Fibroblast of the aortic adventitia (primary cell): ENCODE measurements at places on chromosomes 16 and 17. TPM values are rescaled to one million over a fixed set of nuclear protein-coding genes. Genes with fewer than 3 reads are reported as not detected.

DNA sequence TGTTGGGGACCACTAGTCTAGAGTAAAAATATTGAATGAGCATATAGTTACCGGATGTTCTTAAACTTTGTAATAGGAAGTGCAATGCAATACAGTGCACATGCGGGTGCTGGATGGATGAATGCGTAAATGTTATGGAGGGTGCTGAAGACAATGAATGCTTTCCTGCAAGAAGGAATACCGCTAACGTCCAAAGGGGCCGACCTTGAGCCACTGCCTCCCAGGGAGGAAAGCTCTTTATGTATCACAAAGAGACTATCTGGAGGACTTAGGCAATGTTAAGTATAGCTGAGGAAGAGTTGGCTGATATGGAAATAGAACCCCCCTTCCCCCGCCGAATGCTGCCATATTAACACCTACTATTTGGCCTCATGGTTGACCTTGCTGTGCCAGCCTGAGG lies 27.5 kb upstream of the SHCBP1 start:
- DNase-seq: no peak

DNA sequence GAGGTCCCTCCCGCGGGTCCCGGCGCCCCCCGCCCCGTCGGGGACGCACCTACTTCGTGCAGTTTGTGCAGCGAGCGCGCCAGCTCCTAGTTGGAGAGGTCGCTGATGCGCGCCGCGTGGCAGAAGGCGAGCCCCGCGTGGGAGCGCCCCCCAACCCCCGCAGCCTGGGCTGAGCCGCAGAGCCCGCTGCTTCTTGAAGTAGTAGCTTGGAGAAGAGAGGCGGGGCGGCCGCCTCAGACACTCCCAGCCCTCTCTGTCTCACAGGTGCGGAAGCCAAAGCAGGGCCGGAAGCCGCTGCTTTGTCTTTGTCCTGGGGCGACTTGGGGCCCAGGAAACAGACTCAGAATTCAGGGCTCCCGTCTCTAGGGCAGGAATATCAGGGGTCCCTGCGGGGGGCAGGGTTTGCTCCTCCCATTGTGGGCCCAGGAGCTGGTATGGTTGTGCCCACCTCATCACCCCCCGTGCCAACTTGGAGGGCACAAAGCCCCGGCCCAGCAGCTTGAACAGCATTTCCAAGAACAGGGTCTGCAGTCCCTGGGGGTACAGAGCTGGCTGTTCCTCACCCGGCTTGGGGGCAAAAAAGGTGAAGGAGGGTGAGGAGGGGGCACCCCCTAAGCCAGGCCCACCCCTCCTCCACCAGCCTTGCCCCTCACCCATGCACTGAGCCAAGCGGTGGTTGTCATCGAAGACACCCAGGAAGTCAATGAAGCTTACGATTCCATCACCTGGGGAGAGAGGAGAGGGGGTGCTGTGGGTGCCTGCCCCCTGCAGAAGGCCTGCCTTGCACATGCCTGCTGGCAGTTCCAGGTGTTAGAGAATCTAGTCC lies 13.5 kb downstream of the SPATA32 start:
- DNase-seq: no peak

DNA sequence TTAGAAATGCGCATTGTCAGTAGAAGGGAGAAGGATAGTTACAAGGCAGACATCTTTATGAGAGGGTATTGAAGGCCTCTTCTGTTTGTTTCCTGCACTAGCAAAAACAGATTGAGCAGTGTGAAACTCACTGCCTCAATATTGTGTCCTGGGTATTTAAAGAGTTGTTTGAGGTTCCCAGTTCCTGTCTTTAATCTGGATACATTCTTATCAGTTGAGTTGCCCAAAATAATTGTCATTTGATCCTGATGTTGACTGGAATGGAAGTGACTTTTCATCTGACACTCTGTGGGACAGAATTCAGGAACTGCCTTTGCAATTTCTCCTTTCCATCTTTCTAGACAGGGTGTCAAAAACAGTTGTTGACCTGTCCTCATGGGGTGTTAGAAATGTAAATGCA lies 1.7 kb downstream of the ATP6V0A1 start:
- no peak for DNase-seq

GRCh38 chr17:18014006-18014405 lies 25.0 kb downstream of the ATPAF2 start:
- no peak for DNase-seq

GRCh38 chr17:50681263-50682200 lies 26.2 kb downstream of the ANKRD40 start:
- peak; percentile 79 for DNase-seq

DNA sequence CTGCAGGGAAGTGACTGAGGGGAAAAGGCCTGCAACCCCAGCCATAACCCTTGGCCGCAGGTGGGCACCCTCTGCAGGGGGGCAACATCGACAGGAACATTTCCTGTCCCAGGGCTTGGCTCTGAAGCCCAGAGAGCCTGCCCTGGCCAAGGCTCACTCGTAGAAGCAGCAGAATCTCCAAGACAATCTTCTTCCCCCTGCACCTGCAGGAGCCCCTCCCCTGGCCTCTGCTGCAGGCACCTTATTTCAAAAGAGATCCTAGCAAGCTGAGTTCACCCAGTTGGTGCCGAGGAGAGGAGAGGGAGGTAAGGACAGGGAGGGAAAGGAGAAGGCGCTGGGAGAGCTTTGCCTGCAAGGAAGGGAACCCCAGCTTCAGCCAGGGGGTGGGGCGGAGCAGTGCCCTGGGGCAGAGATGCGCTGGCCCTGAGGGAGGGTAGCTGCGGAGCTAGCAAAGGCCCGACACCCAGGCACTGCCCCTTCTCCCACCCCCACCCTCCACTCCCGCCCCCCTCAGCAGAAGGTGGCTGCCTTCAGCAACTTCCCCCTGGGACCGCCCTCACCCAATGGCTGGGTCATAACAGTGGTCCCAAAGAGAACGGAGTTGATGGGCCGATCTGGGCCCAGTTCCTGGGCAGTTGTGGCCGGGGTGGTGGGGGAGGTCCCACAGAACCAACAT lies 104.3 kb upstream of the TNRC6C start:
- no peak for DNase-seq

GRCh38 chr17:77864234-77865111 lies 94.0 kb upstream of the TNRC6C start:
- no peak for DNase-seq

DNA sequence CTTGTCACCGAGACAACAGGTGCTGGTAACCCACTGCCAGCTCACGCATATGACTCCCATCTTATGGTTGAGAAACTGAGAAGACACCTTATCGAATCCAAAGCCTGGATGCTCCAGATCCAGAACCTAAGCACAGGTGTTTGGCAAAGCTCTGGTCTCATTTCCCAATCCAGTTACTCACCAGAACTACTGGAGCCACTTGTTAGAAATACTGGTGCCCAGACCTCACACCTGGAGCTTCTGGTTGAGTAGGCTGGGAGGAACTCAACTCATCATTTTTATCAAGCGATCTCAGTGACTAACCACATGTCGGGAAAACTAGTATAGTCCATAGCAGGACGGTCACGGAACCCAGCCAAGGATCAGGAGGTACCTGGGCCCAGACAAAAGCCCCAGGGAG lies 86.7 kb upstream of the RCVRN start:
- DNase-seq: no peak

- DNase-seq: no peak
Measured at GRCh38 chr16:88576307-88576706, 6.1 kb downstream of the ZC3H18 start.

- DNase-seq: no peak
Measured at GRCh38 chr17:71334048-71334751, 786.6 kb upstream of the SOX9 start.

DNA sequence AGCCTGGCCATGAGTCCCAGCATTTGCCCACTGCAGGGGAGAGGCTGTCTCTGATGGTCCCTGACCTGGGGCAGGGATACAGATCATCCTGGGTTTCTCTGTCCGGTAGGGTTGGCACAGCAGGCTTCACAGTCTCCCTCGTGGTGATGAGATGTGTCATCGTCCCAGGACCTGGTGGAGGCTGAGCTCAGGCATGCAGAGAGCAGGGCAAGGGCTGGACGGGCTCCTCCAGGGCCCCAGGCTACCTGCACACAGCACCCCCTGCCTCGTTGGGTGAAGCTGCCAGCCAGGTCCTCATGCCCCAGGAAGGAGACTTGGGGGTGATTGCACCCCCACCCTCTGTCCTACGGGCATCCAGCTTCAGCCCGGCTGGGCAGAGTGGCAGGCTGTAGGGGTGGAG lies 155.8 kb upstream of the GSE1 start:
- no peak for DNase-seq

DNA sequence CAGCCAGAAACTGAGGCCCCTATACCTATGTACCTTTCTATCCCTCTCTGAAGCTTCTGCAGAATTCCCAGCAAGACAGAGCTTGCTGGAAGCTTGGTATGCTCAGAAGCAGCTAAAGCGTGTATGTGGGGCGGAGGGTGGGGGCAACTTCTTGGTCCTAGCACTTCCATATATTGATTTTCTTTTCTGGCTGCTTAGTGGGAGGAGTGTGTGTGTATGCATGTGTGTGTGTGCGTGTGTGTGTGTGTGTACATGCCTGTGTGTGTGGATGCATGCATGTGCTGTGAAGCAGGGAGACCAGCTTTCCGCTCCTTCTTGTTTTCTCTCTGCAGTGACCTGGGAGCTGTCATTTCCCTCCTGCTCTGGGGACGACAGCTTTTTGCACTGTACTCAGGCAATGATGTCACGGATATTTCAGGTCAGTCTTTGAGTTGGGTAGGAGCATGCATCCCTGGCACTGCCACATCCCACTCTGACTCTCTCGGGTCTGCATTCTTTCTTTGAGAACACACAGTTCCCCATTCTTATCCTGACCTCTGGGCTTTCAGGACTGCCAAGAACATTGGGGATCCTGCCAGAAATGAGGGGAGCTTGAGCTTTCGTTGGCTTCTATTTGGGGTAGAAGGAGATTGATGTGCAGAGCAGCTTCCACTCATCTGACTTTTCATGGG lies 10.7 kb downstream of the HPR start:
- DNase-seq: peak; percentile 83

DNA sequence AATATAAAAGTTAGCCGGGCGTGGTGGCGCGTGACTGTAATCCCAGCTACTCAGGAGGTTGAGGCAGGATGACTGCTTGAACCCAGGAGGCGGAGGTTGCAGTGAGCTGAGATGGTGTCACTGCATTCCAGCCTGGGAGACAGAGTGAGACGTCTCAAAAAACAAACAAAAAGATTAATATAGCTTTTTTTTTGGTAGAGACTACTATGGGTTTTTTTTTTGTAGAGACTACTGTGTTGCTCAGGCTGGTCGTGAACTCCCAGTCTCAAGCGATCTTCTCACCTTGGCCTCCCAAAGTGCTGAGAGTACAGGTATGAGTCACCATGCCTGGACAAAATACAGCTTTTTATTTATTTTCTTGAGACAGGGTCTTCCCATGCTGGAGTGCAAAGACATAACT lies 20.2 kb downstream of the ZNRF1 start:
- DNase-seq: no peak

DNA sequence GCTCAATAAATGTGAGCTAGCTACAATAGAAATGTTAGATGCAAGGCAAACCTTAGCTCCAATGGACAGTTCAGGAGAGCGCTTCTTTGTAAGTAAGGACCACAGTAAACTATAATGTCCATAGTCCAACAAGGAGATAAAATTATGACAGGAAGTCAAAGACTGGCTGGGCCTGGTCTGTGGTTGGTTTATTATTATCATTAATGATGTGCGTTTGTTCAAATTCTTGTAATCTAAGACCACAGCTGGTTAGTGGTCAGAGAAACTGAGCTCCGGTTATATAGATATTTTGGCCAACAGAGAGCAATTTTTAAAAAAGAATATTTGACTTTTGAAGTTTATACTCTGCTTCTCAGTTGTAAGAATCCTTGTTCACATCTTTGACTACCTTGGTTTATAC lies 4.7 kb upstream of the CMTM2 start:
- no peak for DNase-seq

GRCh38 chr16:73915140-73915539 lies 381.5 kb upstream of the PSMD7 start:
- DNase-seq: no peak

GRCh38 chr17:29716566-29716965 lies 93.9 kb upstream of the CORO6 start:
- DNase-seq: no peak

GRCh38 chr16:54816471-54816870 lies 114.2 kb upstream of the IRX5 start:
- no peak for DNase-seq

The MT3 gene
- not detected in 2 replicates for total RNA-seq

The STARD3 gene
- 18.6 and 20.8 TPM in 2 replicates for total RNA-seq

The HSD17B1 gene
- total RNA-seq: 0.99 and 4.7 TPM in 2 replicates

The RAMP2 gene
- total RNA-seq: 0.27 and 4.8 TPM in 2 replicates

The KRT9 gene
- total RNA-seq: not detected in 2 replicates

The DHRS7C gene
- not detected in 2 replicates for total RNA-seq

The NPIPA8 gene
- total RNA-seq: not detected in 2 replicates

The TSPAN10 gene
- 2.7 and 4.5 TPM in 2 replicates for total RNA-seq
